T-helper 2 cell treated with Interferon-gamma antibody and Interleukin-4, amounts not matched to agents 5 μg/mL and 100 μg/mL, for 36 hours (primary cell): ENCODE measurements at places on chromosomes 6 and 20.

GRCh38 chr20:36268440-36269342 lies 32.4 kb downstream of the AAR2 start:
- DNase-seq: no peak

DNA sequence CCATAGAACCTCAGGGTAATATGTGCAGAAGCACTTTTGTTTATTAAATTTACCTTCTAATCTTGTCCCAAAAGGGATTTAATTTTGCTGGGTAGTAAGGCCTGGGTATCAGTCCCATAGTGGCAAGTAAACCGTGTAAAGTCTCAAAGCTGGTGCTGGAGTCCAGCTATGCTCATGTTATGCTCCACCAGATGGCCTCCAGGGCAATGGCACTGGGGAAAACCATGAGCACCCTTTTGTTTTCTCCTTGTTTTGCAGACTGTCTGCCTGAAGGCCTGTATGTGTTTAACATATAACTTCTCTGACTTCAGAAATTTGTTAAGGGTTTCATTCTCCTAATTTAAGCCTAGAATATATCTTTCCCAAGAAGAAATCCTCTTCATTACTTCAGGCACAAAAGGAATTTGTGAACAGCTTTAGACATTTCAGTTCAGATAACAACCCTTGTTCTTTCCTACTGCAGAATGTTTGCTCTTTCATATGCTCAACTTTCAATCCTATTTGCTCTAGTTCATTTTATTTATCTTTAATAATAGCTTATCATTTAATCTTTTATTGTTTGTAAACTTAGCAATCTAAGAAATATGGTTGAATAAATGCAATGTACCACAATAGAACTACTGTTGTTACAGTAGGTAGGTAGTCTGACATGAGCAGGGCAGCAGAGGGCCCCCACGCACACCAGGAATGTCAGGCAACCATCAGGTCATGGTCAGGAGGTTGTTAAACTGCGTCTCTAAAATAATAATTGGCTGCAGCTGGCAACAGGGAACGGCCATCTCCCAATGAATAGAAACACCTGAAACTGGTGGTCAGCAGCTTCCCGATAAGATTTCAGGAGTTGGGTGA lies 162.8 kb downstream of the TENT5A start:
- DNase-seq: no peak

DNA sequence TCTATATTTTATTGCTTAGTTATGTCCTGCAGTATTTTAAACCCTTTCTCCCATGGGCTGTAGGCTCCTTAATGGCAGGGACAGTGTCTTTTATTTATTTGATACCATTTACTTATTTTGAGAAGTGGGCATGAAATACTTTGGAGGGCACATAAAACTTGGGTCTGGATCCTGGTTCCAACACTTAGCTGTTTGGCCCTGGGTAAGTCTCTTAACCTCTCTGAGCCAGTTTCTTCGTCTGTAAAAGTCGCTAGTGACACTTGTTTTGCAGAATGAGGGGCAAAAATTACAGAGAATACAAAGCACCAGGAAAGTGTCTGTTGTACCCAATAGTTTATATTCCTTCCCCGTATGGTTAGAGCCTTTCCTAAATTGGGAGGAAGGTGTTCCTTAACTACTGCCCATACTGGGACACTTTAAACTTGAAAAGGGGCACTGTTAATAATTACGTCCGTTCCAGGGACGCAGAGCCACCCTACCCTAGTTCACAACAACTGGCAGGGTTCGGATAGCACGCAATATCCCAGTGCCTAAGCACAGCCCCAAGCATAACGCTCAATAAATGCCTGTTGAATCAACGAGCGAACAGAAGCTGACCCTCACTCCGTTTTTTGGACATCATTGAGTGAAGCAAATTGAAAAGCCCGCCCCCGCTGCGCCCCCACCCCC lies 6.0 kb upstream of the ARMC12 start:
- no peak for DNase-seq

- no peak for DNase-seq
Observed at GRCh38 chr20:50221501-50222308, 31.1 kb downstream of the CEBPB start.

GRCh38 chr6:156830126-156830525 lies 52.9 kb downstream of the ARID1B start:
- no peak for DNase-seq

DNA sequence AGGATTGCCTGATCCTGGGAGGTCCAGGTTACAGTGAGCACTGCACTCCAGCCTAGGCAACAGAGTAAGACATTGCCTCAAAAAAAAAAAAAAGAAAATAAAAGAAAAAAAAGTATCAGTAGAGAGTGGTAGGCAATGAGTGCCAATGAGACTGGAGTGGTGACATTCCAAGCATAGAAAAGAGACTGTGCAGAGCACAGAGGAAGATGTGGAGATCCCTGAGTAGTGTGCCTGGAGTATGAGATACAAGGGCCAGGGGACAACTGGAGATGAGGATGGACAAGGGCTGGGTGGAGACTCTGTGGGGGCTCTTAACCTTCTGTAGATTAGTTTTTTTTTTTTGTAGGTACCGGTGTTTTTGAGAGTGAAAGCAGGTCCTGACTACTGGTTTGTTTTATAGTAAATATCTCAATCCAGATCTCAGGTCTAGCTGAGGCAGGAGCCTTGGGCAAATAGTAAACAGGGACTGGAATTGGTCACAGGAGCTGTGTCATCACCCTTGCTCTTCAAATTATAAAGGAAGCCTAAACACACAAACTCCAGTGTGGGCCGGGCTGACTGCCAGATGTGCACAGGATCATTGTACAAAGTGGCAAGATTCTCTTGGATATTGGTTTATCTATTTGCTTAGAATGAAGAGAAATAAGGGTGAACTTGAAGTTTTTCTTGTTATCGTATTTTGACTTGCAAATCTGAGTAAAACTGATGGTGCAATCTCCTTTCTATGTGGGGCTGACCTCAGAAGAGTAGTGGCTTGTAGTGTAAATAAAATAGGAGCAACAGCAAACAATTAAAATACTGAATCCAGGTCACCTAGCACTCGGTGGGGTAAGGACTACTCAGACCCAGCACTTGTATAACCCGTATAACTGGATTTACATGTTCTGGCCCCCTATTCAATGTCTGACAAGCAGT lies 144.9 kb downstream of the SOX4 start:
- DNase-seq: no peak

GRCh38 chr20:32798046-32798981 lies 21.4 kb upstream of the MAPRE1 start:
- DNase-seq: no peak

DNA sequence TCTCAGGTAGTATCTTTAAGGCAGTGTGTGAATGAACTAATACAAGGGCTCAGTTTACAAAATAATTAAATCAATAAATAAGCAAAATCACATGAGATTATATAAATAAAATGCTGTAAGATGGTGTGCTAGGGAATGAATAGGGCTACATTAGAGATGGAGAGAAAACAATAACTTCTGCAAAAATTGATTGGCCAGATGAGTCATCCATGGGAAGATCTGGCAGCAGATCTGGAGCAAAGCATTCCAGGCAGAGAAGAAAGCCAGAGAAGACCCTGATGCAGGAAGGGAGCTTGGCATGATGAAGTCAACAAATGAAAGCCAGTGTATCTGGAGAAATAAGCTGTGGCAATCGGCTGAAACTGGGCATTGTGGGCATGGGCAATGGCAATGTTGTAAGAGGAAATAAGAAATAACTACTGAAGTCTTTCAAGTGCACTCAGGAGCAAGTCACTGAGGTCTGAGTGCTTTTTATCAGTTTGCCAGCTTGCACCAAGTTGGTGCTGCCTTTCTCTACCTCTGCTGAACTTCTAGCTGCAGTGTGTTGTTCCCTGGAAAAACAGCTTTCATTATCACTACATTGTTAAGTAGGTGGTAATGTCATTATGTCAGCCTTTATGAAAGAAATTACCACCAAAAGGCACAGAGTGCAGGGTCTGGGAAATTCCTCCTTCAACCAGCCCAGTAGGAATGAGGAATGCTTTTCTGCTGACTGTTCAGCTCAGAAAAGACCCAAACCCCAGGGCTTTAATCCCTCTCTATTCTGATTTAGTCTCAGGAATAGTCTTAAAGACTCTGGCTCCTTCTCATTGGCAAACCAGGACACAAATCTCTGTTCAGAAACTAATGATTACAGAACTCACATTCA lies 231.6 kb downstream of the HTR1B start:
- no peak for DNase-seq

- no peak for DNase-seq
Observed at GRCh38 chr20:19269737-19270340, 57.4 kb downstream of the SLC24A3 start.

GRCh38 chr6:11971154-11971553 lies 41.0 kb upstream of the HIVEP1 start:
- no peak for DNase-seq

DNA sequence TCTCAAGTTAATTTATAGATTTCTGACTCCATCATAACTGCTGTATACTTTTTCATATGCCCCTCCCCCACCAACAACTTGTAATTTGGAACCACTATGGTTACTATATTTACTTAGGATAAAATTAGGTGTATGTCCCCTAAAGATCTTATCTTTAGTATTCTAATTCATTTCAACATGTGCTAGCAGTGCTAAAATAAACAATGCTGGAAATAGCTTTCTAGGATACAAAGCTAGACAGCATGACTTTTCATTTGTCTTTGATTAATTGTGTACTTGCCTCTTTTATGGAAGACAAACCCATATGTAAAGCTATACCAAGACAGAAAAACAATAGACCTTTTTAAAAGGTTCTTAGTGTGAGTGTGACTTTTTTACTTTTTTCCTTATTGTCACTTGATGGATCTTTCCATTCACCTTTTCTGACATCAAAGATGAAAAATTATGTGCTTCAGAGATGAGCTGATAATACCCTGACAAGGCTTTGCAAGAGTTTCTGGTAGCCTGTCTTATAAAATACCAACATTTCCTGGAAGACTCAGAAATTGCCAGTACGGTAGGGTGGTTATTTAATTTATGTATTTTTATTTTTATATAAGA lies 31.2 kb upstream of the POPDC3 start:
- no peak for DNase-seq

GRCh38 chr20:39961637-39962244 lies 727.3 kb downstream of the MAFB start:
- DNase-seq: no peak

- DNase-seq: no peak
Observed at GRCh38 chr20:63054681-63055240, 48.0 kb upstream of the BHLHE23 start.

DNA sequence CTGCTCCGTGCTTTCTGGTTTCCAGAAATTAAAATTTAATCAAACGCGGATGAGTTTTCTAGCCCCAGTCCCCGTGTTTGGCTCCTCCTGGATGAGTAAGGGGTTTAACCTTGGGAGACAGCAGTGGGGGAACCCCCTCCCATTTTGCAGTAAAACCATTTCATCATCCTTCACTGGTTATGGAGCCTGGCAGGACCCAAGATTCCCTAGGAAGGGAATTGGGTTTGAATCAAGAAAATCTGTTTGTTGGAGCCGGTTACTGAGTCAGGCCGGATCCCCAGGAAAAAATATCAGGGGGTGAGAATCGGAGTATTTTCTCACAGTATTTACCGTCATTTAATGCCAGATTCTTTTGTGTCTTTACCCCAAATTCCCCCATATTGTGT lies 754 bp downstream of the YWHAB start:
- no peak for DNase-seq

- peak; percentile 48 for DNase-seq
Observed at GRCh38 chr6:32852844-32853540, 512 bp downstream of the TAP1 start.

GRCh38 chr6:96899019-96899418 lies 1.3 kb upstream of the NDUFAF4 start:
- no peak for DNase-seq

- no peak for DNase-seq
Observed at GRCh38 chr20:34604980-34605788, 46.7 kb downstream of the MAP1LC3A start.

DNA sequence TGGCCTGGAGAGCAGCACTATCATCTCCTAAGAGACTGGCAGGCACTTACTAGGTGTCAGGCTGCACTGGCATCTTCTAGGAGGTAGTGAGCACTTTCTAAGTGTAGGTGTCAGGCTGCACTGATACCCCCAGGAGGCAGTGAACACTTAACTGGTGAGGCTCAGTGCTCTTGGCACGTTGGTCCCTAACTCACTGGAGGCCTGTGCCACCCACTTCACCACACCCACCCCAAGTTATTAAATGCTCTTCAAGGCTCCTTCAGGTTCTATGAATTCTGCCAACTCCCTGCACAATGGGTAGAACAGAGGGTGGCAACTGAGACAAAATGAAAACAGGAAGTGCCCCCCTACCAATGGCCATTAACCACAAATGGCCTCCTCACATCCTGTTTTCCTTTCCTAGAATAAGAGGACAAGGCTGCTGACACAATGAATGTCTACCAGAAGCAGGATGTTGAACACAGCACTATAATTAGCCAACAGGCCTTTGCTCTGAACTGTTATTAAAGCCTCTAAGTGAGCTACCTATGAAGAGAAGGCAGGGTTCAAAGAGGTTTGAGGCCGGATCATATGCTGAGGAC lies 29.4 kb downstream of the NCOA5 start:
- DNase-seq: no peak

DNA sequence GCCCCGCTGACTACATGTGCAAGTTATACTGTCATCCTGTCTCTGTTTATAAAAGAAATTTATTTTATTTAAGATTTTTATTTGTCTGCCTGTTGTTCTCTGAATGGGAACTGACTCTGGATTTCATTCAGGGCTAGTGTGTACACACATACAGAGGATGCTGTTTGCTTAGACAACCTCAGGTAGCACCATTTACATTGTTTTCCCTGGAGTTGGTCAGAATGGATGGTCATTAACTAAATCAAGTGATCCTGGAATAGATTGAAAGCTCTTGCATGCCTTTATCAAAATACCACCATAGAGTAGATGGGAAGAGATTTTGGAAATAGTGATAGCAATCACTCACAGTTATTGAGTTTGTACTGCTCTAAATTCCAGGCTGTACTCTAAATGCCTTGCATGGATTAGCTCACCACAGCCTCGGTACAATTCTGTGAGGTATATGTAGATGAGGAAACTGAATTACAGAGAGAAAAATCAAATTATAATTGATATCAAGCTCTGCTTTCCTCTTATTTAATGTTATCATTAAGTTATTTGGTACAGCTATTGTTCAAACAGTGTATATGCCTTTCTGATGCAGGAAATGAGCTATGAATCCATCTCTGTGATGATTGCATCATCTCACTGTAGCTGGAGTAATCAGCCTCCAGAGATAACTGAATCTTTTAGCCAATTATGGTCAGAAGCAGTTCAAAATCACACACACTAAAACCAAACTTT lies 51.9 kb downstream of the RNF217 start:
- DNase-seq: no peak

GRCh38 chr6:120363429-120363828 lies 970.9 kb downstream of the TBC1D32 start:
- DNase-seq: no peak
